ENCODE measurements at places on chromosomes 6 and 20.

GRCh38 chr6:139152892-139153271 lies 18.0 kb downstream of the HECA start:
- DNase-seq, result no peak

DNA sequence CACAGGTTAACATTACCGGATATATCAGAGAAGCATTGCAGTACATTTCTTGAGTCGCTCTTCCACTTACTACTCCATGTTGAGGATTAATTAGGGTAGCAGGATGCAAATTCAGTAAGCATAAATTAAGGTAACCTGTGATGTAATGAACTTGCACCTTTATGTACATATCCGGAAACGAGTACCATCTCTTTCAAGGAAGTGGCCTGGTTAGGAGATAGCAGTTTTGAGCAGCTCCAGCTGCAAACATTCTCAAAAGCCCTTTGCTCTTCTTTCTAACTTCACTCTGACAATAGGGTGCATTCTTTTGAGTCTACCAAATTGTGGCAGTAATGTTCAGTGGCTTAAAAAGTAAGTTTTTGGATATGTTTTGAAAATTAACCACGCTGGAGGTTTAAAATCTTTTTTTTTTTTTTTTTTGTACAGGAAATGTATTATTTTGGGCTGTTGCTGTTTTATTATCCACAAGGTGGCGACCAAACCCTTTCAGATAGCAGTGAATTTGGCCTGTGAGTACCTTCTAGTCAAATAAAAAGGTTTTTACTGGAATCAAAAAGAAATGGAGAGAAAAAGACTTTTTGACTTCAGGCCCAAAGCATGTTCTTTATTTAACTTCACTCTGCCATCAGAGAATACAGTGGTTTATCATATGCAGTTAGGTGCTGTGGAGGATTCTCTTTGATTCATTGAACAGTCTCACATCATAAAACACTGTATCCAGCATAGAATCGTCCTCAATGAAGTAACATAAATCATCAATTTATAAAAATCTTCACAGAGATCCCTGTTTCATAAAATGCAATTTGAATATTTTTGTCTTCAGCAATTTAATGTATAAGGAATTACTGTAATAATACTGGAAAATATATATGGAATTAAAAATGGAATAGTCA lies 8.9 kb downstream of the FAM217B start:
- DNase-seq, result no peak

- no peak for DNase-seq
Observed at GRCh38 chr20:47146686-47147085, 209.8 kb downstream of the ZMYND8 start.

DNA sequence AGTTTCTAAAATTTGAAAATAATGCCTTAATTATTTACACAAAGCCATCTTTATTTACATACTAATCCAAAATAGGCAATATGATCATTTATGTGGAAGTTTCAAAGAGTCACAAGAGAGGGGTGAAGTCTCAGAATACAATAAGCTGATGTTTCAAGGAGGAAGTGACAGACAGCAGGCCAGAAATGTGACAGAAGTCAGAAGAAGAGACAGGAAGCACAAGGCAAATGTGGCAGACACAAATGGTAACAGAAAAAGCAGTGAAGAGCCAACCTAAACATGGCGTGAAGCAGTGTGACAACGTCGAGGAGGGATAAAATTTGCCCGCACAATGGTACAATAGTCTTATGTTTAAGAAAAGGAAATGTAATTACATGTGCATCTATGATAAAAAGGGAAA lies 59.8 kb downstream of the SHPRH start:
- DNase-seq, result no peak

- no peak for DNase-seq
Observed at GRCh38 chr6:29826271-29826670, 1.4 kb upstream of the HLA-G start.

GRCh38 chr6:684831-685636 lies 7.9 kb downstream of the EXOC2 start:
- DNase-seq, result no peak

- no peak for DNase-seq
Observed at GRCh38 chr6:156748504-156748903, 28.7 kb upstream of the ARID1B start.

GRCh38 chr20:16054985-16055384 lies 518.3 kb downstream of the KIF16B start:
- no peak for DNase-seq

- DNase-seq, result no peak
Observed at GRCh38 chr6:65557224-65557623, 149.8 kb downstream of the EYS start.

GRCh38 chr6:15266423-15266996 lies 20.6 kb downstream of the JARID2 start:
- DNase-seq, result no peak

DNA sequence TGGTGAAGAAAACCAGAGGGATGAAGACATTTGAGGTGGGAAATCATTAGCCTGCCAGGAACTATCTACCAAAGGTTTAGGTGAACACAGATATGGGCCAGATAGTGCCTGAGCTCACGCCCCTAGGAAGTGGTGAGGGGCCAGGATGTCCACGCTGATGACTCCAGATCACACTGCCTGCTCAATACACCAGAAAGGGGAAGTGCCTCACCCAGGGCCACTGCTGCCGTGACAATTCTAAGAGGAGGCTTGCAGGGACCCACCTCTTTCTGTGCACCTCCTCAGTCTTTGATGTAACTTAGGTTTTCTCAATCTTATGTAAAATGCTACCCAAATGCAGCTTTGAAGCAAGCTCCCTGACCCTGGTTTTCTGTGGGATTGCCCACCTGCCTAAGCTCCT lies 5.4 kb upstream of the RAB44 start:
- no peak for DNase-seq

DNA sequence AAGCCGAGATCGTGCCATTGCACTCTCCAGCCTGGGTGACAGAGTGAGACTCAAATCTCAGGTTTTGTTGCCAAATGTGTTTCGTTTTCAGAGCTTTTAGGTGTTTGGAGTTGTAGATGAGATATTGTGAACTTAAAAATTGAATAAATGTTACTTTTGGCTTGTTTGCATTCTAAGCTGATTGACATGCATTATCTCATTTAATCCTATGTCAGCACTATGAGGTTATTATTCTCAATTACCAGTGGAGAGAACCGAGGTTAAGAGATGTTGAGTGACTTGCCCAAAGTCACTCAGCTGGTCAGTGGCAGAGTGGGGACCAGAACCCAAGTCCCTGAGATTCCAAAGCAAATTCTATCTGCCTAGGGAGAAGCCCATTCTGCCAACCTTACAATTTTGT lies 72.6 kb upstream of the PIM1 start:
- DNase-seq, result no peak

DNA sequence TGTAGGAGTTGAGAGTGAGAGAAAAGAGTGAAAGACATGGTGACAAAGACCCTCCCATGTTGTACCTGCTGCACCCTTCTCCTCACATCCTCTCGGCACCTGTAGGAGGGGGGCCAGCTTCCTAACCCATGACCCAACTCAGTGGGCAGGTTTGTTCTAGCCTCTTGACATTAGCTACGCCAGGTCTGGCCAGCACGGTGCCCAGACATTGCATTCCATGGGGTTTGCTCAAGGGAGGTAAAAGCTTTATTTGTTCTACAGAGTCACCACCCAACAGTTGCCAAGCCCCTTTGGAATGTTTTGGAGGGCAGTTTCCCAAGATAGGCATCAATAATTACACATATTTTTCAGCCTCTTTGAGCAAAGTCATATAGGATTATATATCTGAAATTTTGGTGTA lies 22.7 kb upstream of the TGM6 start:
- DNase-seq, result no peak

GRCh38 chr20:59526242-59527225 lies 77.8 kb upstream of the PHACTR3 start:
- DNase-seq, result no peak

DNA sequence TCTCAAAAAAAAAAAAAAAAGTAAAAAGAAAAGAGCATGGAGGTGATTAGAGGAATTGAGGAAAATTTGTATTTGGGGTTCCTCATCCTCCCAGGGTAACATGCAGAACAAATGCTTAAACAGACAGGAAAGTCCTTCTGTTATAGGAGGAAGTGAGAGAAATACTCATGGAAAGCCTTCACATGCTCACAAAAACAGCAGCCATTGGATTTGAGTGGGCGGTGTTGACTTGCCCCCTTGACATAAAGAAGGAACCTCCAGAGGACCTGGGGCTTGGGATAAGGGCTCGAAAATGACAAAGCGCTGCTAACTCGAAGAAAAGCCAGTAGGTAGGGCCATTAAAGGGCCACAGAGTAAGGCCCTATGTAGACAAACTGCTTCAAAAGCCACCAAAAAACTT lies 17.5 kb upstream of the SAMHD1 start:
- no peak for DNase-seq

DNA sequence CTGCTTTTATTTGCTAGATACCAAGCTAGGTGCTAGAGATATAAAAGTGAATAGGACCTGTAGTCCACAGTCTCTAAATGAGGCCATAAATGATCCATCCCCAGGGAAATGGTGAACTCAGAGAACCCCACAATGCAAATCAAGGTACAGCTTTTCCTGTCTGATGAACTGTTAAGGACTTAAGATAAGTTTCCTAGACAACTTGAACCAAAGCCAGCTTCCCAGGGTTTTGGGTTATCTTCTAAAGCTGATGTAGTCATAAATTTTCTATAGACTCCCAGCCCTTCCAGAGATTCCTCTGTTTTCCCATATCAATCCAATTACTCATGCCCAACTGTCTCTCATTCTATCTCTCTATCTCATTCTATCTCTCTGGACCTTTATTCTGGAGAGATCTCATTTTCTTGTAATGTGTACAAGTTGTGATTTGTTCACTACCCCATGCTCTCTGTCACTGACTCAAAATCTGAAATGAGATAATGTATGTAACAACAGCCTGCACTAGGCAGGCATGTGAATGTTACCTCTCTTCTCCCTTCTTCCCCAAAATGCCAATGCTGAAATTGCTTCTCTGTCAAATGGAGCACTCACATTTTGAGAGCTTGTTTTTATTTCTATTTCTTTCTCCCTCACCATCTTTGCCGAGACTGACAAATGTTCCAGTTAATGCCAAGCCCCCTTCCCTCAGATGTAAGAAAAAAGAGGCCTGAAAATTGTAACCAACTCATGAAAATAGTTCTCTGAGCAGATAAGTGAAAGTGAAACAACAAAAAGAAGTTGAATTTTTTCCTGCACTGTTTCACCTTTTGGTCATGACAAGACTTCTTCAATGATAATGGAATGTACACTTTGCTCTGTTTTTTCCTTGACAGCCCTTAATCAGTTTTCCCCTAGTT lies 279.9 kb downstream of the SLC35F1 start:
- DNase-seq, result no peak

GRCh38 chr6:144475411-144475810 lies 190.3 kb downstream of the UTRN start:
- no peak for DNase-seq

- no peak for DNase-seq
Observed at GRCh38 chr20:48489046-48489463, 338.7 kb downstream of the PREX1 start.

DNA sequence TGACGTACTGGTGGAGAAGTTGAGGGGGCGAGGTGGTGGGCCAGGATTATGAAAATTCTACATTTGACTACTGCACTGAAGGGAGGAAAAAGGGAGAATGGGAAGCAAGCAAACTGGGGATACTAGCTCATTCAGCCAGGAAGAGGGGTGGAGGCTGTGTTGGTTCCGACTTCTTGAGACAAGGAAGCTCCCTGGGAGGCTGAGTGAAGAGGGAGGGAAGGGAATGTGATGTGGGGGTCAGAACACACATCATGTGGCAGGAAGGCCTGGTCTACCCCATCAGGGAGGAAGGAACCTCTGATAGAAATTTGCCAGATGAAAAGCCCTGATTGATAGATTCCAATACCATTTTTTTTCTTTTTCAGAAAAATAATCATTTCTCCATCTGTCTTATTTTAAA lies 28.8 kb upstream of the MCHR2 start:
- DNase-seq, result no peak

DNA sequence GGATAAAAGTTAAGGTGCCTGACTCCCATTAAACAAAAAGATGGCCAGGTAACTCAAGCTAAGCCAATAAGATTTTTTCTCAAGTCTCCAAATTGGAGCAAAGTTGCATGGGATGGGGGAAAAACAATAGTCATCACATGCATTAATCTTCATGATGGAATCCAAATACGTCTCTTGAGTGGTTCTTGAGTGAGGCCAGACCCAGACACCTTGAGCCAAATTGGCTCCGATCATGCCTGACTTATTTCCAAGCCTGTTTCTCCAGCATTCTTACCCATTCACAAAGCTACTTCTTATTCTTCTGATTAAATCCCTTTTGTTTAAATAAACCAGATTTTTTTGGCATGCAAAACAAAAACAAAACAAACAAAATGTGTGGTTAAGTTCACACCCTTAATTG lies 420.3 kb upstream of the NRSN1 start:
- no peak for DNase-seq

DNA sequence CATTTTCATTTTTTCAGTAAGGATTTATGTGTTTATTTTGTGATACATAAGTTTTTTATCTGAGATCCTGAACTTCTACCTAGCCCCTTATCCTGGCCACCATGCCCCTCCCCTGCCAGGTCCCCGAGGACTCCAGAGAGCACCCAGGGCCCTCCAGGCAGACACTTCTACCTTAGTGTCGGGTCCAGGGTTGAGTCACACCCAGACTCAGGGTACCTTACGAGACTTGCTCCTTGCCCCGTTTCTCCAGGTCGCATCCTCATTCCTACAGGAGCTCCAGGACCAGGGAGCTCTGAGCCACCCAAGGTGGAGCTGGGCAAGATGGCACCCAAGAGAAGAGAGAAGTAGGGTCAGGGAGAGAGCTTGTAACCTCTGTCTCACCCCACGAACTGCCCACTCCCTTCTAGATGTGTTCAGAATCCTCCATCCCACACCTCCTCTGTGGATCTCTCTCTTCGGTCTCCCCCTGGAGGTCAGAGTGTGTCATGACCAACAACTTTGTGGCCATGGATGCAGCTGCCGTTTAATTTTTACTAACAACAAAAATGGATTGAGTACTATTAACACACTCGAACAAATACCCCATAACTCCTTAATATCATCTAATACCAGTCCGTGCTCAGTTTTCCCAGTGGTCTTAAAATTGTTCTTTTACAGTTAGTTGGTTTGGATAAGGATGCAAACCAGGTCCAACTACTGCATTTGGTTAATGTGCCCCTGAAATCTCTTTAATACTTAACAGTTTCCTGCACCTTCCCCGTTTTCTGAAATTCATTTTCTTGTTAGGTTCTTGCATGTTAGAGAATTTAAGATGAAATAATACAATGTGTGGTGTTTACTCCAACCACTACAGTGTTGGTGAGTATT lies 130.6 kb upstream of the INSM1 start:
- no peak for DNase-seq

All from activated CD8-positive, alpha-beta memory T cell treated with anti-CD3 and anti-CD28 coated beads for 4 hours (primary cell).